ENCODE measurements at places on chromosomes 5 and 9.

GRCh38 chr9:132750668-132751067, 80.4 kb downstream of the GTF3C4 start:
- DNase-seq: no peak

DNA sequence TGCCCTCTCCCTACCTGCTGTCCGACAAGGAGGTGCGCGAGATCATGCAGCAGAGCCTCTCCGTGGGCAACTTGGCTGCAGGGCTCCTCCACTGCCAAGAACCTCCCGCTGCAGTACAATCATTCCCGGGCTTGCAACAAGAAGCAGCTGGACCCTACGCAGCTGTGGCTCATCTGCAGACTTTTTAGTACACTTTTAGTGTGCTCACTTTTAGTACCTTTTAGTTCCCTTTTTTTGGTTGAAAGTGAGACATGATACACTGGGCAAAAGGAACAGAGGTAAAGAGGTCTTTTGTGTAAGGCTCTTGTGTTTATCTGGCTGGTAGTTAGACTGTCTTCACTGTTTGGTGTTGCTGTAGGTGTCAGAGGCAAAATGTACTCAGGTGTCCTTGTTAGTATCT, 58.1 kb upstream of the SPTLC1 start:
- no peak for DNase-seq

DNA sequence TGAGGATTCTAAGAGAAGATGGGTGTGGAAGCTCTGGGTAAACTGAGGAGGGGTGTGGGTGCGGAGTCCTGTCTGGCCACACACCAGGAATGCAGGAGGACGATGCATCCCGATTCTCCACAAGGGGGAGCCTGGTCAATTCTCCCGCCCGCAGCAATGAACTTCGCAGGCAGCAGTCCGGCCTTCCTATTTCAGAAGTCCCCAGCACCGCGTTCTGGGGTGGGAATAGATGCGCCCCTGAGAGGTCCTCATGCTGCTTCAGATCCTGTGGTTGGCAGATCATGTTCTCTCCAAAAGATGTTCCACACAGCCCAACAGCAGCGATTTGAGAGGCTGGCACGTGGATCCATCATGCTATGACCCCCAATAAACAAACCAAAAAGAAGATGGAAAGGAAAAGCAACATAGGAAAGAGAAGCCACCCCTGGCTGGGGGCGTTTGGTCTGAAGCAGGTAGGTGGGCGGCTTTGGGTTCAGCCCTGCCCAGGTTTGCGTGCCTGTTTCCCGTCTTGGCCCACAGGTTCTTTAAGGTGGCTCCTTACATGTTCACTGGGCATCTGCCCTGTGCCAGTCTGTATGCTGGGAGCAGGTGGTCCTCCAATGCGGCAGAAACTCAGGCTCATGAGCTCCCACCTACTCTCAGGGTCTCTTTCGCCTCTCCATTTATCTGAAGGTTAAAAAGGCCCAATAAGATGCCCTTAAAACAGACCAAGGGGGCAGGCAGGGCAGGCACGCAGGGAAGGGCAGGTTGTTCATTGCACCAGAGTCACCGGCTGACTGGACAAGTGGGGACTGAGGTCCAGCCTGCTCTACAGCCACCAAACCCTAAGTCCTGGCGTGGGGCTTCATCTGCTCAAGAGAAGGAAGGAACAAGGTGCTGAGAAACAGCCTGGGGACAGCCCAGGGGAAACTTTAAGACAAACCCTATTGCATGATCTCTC, 171.6 kb downstream of the PAX5 start:
- no peak for DNase-seq

DNA sequence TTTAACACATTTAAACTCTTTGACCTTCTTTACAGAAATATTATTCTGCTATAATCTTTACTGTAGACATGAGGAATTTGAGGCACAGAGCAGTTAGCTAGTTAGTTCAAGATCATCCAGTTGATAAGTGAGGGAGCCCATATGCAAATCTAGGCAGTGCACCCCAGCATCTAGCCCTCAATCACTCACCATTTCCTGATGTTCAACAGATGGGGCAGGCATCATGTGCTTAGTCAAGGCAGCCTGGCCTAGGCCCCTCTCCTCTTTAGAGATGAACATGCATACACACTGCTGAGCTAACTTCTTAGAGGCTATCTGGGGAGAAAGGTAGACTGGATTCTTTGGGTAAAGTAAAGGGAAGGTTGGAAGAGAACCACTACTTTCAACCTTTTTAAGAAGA, 206.8 kb upstream of the SLC24A2 start:
- no peak for DNase-seq

DNA sequence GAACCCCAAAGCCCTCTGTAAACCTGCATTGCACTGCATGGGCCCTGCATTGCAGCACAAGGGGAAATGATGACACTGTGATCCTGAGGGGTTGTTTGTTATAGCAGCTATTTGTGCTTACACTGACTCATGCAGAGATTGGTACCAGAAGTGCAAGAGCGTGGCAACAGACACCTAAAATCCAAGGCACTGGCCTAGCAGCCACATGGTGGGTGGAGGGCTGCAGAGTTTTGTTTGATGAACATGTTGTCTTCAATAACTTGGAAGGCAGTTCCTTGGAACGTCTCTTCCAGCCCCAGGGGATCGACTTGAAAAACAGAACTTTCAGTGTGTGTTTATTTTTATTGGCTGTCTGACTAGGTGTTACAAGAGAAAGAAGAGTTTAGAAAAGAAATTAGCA, 14.5 kb downstream of the FCN2 start:
- no peak for DNase-seq

- no peak for DNase-seq
Measured at GRCh38 chr9:137678202-137678601, 59.4 kb downstream of the EHMT1 start.

DNA sequence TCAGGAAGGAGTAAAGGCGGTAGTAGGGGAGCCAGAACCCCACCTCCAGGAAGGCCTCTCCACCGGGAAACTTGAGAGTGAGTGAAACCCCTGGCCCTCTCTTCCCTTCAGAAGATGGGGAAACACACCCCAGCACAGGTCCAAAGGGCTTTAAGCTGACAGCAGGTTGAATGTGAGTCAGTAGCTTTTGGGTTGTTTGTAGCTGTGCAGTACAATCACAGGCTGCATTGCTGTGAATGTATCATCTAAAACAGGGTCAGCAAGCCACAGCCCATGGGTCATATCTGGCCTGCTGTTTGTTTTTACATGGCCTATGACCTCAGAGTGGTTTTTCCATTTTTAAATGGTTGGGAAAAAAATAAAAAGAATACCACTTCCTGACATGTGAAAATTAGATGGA, 10.0 kb downstream of the OTULINL start:
- DNase-seq: no peak

GRCh38 chr5:78500871-78501270, 140.5 kb downstream of the SCAMP1 start:
- DNase-seq: no peak

DNA sequence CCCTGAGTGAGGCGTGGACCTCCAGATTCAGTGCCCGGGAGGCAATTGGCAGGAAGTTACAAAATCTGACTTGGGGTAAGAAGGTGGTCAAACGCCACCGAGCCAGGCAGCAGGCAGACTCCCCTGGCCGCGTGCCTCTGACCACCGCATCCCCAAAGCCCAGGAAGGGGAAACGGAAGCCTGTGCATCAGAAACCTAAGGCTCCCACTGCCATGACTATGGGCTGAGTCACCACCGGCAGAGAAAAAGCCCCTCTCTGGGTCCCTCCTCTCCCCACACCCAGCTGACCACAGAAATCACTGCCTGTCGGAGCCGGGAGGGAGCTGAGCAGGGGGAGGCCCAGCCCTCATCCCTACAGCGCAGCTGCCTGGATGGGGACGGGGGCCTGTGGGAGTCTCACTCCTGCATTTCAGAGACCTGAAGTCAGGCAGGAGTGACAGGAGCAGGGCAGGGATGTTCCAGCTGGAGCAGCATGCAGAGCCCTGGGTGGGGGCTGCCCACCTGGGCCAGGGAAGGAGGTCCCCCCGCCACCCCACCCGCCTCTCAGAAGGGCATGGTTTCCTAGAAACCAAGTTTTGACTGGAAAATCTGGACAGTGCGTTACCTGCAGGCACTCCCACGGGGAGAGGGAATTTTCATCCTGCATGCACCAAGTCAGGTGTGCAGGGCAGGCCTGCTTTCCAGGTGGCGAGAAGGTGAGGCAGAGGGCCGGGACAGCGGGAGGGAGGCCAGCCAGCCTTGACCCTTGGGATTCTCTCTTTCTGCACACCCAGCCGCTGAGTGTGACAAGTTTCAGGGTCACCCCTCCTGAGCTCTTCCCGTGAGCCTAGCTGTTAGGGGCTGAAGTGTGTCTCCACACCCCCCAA, 68.2 kb downstream of the LRSAM1 start:
- DNase-seq: no peak

GRCh38 chr5:69268899-69269298, 34.2 kb downstream of the CDK7 start:
- no peak for DNase-seq

- DNase-seq: no peak
Measured at GRCh38 chr9:35044071-35044470, 28.4 kb downstream of the VCP start.

- DNase-seq: no peak
Measured at GRCh38 chr5:87022415-87022814, 245.3 kb upstream of the RASA1 start.

DNA sequence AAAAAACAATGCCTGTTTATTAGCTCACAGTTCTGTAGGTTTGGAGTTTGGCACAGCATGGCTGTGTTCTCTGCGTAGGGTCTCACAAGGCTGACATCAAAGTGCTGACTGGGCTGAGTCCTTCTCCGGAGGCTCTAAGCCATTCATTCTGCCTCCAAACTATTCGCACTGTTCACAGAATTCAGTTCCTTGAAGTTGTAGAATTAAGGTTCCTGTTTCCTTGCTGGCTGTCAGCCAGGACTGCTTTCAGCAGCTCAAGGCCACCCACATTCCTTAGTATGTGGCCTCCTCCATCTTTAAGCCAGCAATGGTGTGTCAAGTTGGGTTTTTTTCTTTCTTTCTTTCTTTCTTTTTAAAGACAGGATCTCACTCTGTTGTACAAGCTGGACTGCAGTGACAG, 161.9 kb downstream of the CDH6 start:
- no peak for DNase-seq

DNA sequence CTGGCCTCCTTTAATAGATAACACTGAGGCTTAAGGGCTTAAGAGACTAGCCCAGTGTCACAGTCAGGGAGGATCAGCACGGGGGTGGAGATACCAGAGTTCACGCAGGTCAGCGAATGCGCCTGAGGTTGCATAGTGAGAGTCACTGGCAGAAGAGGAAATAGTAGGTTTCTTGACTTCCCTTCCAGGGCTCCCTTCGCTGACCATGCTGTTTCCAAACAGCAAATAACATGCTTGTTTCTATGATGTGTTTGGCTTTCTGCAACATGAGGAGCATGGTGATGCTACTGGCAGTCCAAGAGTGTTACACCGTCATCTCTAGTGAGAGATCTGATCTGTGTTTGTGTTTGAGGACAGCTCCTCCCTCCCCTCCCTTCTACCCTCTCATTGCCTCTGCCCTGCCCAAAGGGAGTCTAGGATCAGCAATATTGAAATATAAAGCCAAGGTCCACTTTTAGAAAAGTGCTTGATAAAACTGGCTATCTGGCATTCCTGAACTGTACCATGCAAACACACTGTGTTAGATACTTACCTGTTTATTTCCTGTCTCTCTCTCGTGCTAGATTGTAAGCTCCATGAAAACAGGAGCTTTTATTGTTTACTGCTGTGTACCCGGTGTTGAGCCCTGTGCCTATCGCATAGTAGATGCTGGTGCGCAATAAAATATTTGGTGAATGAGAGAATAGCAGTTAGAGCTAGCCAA, 12.3 kb downstream of the TLE4 start:
- no peak for DNase-seq

DNA sequence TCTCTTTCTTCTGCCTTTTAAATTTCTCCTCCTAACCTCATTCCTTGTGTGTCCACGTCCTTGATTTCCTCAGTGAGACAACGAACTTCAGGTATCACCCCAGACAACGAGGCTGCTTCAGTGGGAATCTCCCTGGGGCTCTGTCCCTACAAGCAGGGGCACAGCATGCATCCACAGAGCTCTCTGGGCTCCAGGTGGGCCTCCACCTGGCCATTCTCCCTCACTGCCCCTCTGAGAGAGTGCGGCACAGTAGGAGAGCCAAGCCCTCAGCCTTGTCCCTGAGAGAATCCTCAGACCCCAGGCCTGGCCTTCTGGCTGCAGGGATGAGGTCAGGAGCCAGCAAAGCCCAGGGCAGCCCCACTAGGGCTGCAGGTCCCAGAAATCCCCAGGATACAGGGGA, 105.3 kb downstream of the LHFPL2 start:
- DNase-seq: no peak

DNA sequence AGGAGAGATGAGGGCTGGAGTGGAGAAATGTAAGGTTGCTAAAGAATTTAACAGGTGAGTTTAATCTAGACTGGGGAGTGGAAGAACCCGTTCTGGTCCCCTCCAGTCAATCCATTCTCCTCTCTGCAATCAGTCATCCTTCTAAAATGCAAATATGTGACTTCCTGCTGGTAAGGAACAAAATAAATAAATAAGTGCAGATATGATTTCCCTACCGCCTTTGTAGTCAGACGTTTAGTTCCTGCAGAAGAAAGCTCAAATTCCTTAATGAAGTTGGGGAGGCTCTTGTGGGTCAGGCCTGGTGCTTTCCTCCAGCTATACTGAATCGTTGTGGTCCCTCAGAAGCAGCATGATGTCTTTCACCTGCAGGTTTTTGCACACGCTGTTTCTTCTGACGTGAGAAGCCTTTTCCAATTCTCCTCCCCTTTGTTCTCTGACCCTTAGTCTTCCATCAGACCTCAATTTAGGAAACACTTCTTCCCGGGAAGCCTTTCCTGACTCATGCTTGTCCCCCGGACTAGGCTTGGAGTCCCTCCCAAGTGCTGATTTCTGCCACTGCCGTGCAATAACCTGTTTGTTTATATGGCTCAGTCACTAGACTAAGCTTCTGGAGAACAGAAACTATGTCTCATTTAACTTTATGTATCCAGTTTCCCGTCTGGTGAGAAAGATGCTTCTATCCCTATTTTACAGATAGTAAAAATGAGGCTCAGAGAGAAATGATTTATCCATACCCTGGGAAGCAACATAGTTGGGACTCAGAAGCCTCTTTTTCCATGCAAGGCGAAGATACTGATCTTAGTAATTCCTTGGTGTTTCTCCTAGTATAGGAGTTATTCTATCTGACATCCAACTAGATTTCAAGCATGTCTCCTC, 1.3 kb downstream of the ATP6V1G1 start:
- DNase-seq: no peak

DNA sequence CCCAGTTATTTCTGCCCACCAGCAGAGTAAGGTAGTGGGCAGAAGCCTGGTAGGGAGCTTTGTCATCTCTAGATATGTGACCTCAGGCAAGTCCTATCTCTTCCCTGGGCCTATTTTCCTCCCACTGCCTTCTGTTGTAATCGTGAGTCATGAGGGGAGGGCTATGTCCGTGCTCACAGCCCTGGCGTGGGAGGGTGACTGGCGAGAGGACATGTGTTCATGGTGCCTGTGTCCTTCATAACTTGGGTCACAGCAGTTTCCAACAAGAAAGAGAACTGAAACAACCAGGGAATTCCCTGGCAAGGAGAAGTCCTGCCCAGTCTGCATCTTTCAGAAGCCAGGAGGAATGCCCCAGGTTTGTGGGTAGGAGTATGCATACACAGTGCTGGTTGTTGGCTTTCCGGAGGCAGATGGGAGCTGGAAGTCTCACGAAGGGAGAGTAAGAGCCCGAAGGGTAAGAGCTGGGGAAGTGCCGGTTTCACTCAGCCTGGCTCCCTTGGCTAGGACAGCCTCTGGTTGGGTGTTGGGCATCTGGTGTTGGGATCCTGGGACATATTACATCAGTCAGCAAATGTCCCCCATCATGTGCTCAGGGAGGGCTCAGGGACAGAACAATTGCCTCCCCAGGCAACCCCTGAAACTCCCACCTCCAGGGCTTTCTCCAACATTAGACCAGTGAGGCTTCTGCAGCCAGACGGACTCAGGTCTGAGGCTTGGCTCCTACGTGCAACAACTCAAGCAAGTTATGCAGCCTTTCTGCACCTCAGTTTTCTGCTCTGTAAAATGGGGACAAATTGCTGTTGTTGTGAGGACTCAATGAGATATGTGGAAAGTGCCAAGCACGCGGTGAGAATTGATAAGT, 4.3 kb upstream of the TIFAB start:
- DNase-seq: no peak

Data from activated T-helper 2 cell treated with anti-CD3 and anti-CD28 coated beads, Interferon-gamma antibody, Interleukin-2, Interleukin-4, amounts not matched to agents 10 μg/mL and 5 μg/mL and 100 μg/mL, durations not matched to agents 14 hours and 24 hours and 36 hours (primary cell).